Inflammatory macrophage (primary cell): ENCODE measurements at places on chromosomes 4 and X.

DNA sequence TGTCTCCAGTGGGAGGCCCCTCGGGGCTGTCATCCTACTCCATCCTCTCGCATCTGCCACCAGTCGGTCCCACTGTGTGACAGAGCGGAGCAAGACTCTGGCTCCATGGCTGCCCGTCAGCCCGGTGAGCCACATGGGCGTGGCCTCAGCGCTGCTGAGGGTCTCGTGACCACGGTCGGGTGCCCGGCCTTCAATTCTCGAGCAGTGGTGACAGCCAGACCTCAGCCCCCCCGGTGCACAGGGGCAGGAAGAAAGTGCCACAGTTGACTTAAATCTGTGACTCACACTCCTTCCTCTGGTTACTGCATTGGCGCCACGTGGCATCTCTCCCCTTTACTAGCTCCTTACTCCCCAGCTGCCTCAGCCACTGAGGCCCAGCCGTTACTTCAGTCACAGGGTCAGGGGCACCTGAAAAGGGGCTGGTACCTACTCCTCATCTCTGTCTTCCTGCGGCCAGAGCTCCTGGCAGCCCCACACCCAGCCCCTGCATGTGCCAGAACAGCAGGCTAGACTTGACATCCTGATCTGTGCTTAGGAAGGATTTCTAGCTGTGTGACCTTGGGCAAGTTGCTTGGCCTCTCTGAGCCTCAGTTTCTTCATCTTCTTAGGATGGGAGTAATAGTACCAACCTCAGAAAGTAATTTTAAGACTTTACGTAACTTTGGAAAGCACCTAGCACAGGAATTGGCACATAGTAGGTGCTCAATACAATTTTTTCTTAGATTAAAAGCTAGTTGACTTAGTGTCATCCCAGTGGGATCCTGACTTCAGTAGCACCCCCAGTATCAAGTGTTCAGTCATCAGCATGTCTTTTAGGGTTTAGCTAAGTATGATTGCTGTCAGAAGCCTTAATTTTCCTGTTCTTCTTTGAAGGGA lies 66.1 kb downstream of the TNIP2 start:
- DNase-seq: peak; percentile 19

DNA sequence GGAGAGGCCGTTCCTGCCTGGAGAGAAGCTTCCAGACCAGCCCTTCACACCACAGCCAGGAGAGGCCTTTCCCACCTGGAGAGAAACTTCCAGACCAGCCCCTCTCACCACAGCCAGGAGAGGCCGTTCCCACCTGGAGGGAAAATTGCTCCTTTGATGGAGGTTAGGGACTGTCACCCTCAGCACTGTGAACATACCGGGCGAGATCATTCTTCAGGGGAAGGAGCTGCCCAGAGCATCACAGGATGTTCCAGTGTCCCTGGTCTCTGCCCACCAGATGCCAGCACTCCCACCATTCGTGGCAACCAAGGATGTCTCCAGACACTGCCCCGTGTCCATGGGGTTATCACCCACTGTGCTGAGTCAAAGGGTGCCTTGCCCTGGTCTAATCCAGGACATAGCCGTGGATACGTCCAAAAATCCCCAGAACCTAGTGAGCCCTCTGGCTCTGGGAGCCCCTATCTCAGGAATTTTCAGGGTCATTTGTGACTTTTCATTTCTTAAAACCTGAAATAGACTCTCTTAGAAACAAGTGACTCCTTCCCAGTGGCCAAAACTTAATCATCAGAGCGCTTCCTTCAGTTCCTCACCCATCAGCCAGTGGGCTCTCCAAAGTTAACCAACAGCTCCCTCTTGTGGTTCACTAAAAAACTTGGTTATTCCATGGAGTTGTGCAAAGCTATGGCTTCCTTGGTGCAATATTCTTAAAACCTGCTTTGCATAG lies 80.2 kb downstream of the CRMP1 start:
- peak; percentile 75 for DNase-seq

DNA sequence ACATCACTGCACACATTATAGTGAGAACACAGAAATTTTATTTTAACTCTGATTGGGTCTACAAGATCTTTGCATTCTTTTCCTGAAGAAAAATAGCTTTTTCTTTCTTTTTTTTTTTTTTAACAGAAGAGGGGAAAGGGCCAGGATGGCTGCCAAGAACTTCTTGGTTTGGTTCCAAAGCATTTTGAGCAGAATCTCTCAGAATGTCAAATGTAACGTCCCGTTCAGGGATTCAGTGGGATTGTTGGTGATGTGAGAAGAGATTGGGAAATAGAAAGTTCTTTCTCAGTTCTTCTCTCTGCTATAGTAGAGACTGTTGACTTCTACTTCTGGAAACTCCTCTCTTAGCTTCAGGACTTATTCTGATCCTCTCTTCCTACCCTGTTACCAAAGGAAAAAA lies 70.9 kb upstream of the CBR4 start:
- peak; percentile 13 for DNase-seq

- DNase-seq: no peak
These were observed 3.3 kb downstream of the TMEM185A start for GRCh38 chrX:149628280-149628679.

GRCh38 chrX:142686653-142687283 lies 339.0 kb upstream of the SPANXN4 start:
- DNase-seq: no peak

- peak; percentile 3 for DNase-seq
These were observed 52.0 kb upstream of the WDR17 start for GRCh38 chr4:176013476-176014247.

- DNase-seq: no peak
These were observed 30.0 kb downstream of the OTUD6A start for GRCh38 chrX:70092247-70092646.

GRCh38 chr4:105067431-105067830 lies 79.2 kb upstream of the TET2 start:
- DNase-seq: no peak

DNA sequence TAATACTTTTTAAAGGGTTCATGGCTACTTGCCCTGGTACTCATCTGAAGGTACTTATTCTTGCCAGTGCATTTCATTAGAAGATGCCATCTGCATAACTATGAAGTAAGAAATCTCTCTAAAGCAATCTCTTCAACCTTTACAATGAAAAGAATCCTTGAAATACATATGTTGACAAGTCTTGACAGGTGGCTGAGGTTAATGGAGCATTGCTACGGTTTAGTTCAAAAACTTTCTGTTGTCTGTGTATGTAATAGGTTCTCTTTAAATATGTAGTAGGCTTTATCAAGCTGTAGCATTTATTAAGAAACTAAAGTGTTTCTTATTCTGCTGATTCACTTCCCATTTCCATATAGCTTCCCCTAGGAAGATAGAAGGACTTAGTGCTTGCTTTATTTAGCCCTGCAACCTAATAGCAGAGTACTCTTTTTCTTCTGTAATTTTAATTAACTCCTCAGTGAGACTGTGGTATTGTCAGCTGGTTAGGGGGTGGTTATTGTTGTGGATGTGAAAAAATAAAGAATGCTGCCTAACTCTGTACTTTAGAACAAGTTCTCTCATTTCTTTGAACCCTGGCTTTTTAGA lies 39.3 kb downstream of the SLAIN2 start:
- peak; percentile 73 for DNase-seq

- DNase-seq: no peak
These were observed 53.6 kb upstream of the RAB40AL start for GRCh38 chrX:102883491-102883890.

DNA sequence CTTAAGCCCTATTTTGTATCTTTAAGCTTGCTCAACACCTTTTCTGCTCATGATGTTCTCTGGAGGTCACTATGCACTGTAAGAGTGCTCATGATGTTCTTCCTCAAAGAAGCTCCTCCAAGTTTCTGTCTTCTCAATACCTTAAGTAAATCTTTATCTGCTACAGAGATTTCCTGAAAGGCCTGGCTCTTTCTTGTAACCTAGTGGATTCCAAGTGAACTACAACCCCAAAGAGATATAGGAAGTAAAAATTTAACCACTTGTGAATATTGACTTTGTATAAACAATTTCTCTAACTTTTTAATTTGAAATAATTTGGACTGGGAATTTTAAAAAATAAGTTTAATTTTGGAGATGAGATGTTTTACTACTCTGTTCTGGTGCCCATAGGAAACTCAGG lies 39.3 kb upstream of the XK start:
- DNase-seq: peak; percentile 1

GRCh38 chr4:26323821-26324220 lies 3.0 kb downstream of the RBPJ start:
- no peak for DNase-seq
